ENCODE measurements at places on chromosomes 2 and 18.

DNA sequence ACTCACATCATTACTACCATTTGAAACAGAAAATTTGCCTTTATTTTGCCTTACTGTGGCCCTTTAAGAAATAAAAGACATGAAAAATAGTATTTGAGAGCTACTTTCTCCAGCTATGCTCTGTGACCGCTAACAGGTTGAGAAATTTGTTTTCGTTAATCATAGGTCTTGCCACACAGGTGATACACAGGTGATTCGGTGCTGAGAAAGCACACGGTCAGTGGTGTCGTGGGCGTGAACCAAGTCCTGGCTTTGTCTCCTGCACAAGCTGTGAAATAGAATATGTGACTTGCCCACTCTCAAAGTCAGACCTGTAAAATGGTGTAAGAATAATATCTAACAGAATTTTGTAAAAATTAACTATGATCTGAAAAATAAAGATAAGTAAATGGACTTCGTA is 155.3 kb upstream of the SLC39A10 start:
- no peak for DNase-seq

DNA sequence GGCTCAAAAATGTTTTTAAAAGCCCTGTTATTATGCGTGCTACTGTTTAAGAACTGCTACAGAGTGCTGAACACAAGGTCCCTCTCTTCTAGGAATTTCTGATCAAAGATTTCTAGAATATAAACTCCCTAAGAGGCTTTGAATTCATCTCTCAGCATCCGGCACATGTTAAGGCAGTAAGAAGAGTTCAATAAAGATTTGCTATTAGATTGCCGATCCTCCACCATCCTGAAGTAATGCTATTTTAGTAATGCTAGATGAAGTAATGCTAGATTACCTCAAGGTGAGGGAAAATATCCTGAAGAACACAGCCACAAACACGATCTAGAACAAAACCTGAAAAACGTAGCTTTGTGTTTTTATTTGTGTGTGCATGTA is 949 bp upstream of the MYL12B start:
- peak; percentile 63 for DNase-seq

DNA sequence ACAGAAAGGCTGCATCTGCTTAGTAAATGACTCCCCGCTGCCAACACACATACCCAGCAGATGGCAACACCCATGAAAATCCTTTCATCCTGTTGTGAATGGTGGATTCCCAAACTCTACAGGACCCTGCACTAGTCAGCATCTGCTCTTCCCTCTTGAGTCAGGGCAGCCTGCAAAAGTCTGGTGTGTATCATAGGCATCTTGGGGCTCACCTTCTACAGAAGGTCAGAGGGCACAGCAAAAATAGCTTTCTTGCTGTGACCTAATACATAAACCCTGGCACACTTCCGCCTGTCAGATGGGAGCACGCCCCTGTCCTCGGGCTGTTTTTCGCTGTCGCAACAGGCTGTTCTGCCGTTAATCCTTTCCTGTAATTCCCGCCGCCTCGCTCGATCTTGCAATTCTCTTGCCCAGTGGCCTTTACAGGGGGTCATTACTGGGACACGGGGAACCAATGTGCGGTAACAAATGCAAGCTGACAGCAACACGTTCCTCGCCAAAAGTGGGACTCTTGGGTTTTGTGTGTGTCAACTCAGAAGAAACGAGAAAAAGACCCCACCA is 19.9 kb upstream of the SCYGR1 start:
- DNase-seq, result no peak

- peak; percentile 5 for DNase-seq
Observed at GRCh38 chr2:14306268-14306861, 326.2 kb upstream of the LRATD1 start.

GRCh38 chr2:1091895-1092585 is 141.4 kb downstream of the SNTG2 start:
- DNase-seq, result no peak

DNA sequence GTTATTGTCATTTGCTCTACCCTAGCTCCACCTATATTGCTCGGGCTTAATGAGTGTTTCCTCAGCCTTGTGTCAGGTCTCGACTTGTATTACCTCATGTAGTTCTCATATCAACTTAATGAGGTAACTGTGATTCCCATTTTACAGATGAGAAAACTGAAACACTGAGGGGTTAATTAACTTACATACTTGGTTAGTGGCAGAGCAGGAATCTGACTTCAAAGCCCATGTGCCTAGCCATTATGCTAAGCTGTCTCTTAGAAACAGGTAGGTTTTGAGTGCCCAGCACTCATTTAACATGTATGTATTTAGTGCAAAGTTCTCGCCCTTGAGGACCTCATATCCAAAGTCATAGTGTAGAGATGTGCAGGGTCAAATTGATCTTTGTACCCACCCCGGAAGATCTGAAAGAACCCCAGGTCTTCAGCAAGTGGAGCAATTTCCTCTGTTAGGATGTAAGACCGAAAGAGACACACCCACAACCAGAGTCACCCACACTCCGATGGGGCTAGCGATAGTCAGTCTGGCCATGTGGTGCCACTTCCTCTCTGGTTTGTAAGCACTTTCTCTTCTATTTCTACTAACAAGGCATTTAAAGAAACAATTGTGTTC is 121.0 kb upstream of the SLC39A10 start:
- DNase-seq, result no peak

DNA sequence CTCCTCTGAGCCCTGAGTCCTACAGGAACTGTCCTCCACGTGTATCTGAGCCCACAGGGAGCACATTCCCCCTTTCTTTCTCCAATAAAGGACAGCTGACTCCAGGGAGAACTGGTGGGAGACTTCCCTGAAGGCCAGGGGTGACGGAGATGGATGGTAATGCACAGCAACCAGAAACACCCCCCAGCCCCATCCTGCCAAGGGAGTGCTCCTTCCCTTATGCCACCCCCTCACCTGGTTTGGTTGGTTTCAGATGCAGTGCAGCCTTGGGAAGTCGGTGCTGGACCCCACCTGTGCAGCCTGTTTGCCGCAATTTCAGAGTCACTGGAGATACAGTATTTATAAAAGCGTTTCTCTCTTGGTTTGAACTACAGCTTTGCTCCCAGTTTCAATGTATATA is 24.0 kb downstream of the GPR55 start:
- no peak for DNase-seq

DNA sequence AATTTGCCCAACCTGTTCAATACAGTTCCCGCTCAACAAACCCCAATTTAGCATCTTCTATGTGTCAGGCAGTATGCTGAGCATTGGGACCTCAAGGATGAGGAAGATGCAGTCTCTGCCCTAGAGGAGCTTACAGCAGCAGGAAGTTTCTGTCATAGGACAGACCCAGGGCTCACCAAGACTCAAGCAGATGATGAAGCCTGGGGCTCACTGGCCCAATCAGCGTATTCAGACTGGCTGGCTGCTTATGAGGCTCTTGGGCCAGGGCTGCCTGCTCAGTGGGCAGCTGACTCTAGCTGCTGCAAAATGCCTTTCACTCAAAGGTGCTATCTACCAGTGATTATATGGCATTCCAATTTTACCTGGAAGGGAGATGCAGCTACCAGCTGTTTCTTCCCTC is 2.1 kb downstream of the FAM178B start:
- DNase-seq, result no peak

- no peak for DNase-seq
Observed at GRCh38 chr2:38158378-38159118, 82.6 kb upstream of the CYP1B1 start.

- DNase-seq, result peak; percentile 31
Observed at GRCh38 chr18:33404244-33404873, 36.2 kb downstream of the CCDC178 start.

DNA sequence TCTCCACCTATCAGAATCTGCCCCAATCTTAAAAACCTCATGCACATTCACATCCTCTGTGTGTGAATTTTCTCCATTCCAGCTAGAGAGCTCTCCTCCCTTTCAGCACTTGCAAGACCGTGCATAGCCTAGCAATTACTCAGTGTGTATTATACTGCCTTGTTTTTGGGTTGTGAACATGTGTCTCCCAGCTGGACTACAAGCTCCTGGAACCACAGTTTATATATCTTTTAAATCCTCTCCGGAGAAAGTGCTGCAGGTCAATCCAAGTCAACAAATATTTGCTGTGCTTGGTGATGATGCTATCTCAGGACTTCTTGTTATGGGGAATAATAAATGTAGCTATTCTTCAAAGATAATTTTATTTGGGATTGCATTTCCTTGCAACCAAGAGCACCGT is 58.2 kb upstream of the MEX3C start:
- no peak for DNase-seq

DNA sequence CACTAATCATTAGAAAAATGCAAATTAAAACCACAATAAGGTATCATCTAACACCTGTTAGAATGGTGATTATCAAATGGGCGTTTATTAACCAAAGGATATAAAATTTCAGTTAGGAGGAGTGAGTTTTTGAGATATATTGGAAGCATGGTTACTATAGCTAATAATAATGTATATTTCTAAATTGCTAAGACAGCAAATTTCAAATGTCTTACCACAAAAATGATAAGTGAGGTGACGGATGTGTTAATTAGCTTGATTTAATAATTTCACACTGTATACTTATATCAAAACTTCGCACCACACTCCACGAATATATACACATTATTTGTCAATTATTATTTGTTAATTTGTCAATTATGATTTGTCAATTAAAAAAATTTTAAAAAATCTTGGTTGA is 227.2 kb upstream of the DDX18 start:
- DNase-seq, result no peak

DNA sequence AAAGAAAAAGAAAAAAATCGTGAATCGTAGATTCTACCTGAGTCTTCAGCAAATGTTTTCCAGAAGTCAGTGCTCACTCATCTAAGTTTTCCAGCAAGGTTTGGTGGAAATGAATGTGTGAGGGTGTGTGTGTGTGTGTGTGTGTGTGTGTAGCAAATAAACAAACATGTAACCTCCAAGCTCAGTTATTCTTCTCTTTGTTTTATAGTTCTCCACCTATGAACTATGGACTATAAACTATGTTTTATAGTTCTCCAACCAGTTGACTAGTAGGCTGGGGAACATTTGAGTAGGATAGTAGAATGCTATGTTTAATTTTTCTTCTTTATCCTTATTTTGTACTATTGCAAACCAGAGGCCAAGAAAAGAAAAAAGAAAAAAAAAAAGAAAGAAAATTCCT is 44.6 kb upstream of the SERPINE2 start:
- no peak for DNase-seq

GRCh38 chr2:172864182-172864581 is 128.5 kb downstream of the RAPGEF4 start:
- peak; percentile 57 for DNase-seq

- DNase-seq, result no peak
Observed at GRCh38 chr2:129274038-129274415, 705.4 kb upstream of the RAB6C start.

GRCh38 chr2:165539985-165540384 is 70.5 kb downstream of the CSRNP3 start:
- peak; percentile 51 for DNase-seq

DNA sequence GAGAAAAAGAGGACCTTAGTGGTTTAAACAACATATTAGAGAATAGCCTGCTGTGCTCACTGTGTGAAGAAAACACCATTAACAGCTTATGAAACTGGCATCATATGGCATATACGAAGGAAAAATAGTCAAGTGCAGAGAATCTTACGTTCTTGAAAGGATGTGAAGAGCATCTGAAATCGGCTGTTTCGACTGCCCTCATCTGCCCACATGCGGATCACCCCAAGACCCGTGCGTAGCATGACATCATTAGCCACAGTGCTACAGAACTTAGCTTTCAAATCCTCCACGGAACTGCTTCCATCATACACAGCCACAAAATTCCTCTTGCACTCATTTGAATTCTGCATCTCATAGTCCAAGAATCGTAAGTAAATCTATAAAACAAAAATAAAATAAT is 84.3 kb downstream of the NETO1 start:
- no peak for DNase-seq

DNA sequence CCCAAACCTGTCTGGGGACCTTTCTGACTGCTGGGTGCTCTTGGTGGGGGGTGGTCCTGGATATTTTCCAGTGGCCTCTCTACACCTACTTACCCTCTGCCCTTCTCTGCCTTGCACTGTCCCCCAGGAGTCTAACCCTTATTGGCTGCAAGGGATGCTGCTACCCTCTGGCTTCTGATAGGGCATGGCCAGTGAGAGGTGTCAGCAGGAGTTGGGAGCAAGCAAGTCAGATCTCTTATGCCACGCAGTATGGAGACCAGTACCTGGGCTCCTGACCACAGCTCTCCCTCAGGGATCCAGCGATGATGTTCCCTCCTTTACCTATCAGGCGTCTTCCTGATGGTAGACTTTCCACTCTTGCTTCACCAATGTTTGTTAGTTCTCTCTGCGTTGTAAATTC is 373.7 kb downstream of the SOCS6 start:
- DNase-seq, result no peak

DNA sequence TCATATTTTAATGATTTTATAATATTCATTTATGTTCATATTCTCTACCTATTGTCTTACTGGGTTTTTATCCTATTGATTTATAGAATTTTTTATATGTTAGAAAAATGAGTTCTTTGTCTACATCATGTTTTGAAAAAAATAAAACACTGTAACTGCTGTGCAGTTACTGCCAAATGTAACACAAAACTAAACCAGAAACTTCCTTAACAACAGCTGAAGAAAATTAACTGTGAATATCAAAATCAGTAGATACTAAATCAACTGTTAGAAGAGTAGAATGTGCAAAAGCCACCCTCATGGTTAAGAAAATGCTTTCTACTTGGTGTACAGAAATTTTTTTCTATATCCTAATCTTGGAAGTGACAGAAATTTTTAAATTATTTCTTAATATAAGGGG is 69.5 kb downstream of the PTRHD1 start:
- no peak for DNase-seq

DNA sequence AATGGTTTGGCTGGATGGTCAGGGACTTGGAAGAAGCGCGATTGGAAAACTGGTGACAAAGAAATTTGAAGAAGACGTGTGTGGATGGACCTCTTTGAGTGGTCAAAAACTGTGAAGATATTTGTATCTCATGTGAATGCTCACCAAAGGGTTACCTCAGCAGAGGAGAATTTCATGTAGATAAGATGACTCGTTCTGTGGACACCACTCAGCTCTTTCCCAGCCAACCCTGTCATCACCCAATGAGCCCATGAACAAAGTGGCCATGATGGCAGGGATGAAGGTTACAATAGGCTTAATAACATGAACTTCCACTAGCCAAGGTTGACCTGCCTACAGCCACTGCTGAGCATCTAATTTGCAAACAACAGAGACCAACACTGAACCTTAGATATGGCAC is 248.3 kb downstream of the KCNE4 start:
- DNase-seq, result no peak

GRCh38 chr2:119293900-119294299 is 70.3 kb downstream of the STEAP3 start:
- no peak for DNase-seq

GRCh38 chr2:153641046-153641445 is 162.5 kb upstream of the RPRM start:
- no peak for DNase-seq

Measured in DMS53 (cell line).